Naive B cell (primary cell): ENCODE measurements at places on chromosomes 5 and 9. TPM values are rescaled to one million over a fixed set of nuclear protein-coding genes. Genes with fewer than 3 reads are reported as not detected.

DNA sequence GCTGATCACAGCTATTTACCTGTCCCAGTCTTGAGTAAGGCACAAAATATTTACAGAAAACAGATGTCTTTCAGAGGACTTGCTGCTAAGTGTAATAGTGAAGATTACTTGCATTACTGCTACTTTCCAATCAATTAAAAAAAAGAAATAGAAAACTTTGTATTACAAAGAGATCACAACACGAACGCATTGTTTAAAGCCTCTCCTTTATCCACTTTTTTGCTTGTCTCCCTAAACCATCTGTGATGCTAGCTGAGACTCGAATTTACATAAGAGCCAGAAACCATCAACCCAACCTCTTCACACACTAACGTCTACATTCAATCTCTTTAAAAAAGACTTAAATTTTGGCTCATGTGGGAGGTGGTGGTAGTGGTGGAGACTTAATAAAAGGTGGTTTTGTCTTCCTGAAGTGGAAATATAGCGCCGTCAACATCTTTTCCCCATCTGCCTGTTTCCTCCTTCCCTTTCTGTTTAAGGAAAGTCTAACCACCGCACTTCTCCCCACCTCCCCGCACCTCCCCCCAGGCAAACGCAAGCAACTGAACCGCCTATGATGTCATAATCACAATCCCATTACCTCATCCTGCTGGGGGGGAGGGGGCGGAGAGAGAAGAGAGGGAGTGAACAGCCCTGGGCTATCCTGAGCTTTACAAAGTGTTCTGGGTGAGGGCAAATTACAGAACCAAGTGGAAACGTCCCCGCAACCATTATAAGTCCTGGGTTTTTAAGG lies 948 bp upstream of the FAM53C start:
- no peak for DNase-seq

GRCh38 chr9:106945727-106946660 lies 83.0 kb downstream of the ZNF462 start:
- DNase-seq, result no peak

- no peak for DNase-seq
These were observed 6.3 kb downstream of the SLC25A51 start for GRCh38 chr9:37897665-37898064.

GRCh38 chr5:67548520-67549295 lies 352.1 kb upstream of the CD180 start:
- DNase-seq, result no peak

DNA sequence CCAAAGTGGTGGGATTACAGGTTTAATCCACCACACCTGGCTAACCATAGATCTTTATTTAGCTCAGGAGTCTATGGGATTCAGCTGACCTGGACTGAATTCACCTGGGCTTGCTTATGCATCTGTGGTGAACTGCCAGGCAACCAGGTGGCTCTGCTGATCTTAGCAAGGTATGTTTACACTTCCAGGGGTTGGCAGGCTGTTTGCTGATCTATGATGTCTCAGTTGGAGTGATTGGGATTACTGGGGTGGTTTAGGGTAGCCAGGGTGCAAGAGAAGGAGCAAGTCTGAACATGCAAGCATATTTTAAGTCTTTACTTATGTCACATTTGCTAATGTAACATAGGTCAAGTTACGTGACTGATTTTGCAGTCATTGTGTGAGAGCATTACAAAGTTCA lies 63.6 kb upstream of the JAK2 start:
- no peak for DNase-seq

DNA sequence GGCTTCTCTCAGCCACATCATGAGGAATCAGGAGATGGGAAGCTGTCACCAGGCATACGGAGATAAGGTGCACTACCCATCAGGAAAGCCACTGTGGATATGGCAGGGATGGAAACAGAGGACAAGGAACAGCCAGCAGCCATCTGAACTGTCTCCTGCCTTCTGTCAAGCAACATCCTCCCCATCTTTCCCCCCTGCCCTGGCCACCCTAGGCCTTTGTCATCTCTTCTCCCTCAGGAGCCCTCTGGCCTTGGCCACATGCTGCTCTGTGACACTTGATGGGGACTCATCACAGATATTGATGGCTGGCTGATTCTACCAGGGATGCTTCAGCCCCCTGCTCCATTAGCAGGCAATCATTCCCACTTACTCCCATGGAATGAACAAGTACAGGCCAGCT lies 21.1 kb upstream of the MEIKIN start:
- DNase-seq, result no peak

DNA sequence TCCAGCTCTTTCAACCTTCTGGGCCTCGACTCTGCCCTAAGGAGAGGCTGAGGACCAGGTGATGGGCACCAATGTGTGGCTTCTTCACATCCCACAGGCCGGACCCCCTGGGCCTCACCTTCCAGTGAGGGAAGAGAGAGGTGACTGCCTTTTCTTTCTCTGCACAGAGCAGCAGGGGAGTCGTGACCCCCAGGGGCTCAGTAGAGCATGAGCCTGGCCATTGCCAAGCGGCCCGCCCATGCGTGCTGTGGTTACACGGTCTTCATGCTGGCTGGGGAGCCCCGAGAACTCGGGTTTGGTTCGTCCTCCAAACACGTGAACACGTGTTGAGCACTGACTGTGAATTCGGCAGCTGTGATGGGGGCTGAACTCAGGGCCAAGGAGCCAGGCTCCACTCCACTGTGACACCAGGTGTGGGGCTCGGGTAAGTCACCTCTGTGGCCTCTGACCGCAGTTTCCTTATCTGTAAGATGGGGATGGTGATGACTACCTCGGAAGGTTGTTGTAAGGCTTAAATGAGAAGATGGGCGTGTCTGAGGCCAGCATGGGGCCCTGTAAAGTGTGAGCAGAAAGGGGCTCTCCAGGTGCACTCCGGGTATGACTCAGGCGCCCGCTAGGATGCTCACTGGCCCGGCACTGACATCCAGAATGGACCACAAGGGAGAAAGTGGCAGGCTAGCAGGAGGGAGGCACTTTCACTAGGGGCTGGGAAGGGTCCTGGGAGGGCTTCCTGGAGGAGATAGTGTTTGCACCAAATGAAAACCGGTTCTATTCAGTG lies 13.4 kb upstream of the GRHPR start:
- DNase-seq, result peak; percentile 97

- DNase-seq, result no peak
These were observed 54.6 kb downstream of the SUB1 start for GRCh38 chr5:32639943-32640342.

DNA sequence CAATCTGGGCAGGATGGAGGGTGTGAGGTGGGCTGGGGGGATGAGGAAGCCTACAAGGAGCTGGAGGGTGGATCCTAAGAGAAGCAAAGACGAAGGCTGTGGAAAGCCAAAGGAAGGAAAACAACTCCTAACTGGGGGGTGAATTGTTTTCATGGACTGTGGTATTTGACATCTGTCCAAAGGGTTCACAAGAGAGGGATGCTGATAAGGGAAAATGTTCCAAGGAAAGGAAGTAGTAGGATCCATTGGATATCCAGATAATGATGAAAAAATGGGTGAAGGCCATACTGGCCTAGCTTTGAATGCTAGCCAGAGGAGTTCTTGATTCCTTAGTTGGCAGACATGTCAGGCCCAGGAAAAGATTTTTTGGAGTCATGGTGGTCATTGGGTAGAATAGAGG lies 51.8 kb upstream of the FOXI1 start:
- DNase-seq, result no peak

DNA sequence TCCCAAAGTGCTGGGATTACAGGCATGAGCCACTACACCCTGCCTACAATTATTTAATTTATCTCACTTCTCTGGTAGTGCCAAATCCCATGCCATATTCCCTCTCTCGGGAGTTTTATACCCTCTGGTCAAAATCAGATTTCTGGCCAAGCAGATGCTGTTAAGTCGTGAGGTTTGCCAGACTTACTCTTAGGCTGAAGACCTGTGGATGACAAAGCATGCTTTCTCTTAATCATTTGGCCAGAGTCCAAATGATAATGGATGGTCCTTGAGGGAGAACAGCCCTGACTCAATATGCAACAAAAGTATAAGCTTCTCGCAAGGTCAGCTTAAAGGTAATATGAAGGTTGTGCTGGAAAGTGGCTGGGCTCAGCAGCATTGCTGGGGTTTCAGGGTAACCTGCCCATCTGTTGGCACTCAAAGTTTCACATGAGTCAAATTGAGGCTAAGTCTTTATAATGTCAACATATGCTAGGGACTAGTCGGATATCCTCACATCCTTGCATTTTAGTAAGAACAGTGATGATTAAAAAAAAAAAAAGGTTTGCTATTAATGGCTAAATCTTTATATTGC lies 280.1 kb downstream of the KIF4B start:
- DNase-seq, result no peak

DNA sequence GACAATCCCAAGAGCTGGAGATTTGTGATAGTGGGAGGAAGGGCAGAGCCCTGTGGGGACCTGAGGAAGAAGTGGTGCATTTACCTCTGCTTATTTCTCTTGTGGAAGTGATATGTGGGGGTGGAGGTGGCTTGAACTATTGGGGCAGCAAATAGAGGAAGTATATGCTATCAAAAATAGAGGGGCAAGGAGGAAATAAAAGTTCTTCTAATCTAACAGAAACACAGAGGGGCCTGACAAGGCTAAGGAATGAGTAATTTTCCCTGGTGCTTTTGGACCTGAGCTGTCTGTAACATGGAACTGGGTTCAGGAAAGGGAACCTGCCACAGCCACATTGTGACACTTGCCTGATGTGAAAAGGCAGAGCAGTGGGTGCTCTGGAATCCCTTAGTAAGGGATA lies 378.6 kb upstream of the KLF4 start:
- DNase-seq, result peak; percentile 63

DNA sequence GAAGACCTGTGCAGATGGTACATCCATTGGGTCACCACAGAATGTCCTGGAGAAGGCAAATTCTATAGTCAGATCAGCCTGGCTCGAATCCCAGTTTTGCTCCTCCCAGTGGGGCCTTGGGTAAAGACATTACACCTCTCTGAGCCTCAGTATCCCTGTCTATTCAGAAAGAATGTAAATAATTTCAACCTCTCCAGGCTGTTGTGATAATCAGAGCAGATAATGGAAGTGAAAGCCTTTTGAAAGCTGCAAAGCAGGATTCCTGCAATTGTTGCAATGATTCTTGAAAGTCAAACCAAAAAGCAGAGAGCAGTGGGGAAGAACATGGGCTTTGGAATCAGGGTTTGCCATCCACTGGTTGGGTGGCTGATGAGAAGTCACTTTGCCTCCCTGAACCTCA lies 63.2 kb downstream of the LHX2 start:
- no peak for DNase-seq

DNA sequence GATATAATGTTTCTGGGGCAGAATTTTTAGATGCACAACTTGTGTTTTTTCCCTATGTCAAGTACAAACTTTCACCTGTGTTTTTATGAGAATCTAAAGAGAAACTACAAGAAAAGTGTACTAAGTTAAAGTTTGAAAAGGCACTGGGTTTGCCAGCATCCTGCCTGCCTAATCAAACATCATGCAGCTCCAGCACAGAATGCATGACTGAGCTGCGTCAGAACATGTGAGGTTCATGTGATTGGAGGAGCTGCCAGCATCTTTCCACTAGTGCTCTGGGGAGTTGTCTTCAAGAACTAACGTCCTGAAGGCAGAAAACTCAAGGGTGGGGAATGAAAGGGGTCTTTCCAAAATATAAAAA lies 46.1 kb upstream of the RIC1 start:
- peak; percentile 66 for DNase-seq

DNA sequence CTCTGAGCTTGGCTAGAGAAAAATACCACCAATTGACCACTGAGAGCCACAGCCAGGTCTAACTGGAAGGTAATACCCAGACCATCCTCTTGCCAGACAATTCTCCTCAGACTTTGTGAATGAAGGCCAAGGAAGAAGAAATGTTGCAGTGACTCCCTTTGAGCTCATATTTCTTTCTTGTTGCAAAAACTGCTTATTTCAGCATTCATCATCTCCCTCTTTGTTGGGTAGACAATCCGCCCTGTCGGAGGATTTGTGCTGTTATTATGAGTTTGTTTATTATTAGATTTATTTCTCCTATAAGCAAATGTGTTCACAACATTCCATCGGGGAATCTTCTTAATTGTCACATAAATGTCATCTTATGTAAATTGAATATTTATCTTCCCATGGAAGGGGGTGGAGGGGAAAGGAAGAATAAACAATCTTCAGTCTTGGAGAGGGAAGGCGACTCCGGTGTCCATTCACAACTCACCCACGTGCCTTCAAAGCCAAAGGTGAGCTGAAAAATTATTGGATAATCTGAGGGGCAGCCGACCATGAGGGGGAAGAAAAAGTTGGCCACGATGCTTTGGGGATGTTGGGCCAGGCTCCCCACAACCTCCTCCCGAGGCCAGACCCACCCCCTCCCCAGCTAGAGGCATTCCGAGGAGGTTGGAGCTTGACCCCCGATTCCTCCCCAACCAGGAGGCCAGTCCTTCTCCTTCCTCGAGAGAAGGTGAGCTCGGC lies 1.8 kb upstream of the JADE2 start:
- DNase-seq, result no peak

DNA sequence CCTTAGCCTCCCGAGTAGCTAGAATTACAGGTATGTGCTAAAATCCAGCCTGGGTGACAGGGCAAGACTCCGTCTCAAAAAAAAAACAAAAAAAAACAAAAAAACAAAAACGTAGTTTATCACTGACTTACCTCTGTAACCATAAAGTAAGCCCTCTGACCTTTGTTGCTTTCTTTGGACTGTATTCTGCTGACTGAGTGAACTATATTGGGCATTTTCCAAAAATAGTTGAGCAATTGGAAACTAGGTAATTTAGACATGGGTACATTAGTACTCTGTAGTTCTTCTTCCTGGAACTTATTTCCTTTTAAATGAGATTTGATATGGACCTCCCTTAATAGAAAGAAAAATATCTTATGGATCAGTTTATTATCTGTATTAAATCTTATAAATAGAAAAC lies 66.6 kb downstream of the ANKHD1 start:
- DNase-seq, result no peak

The NUTM2F gene
- polyA plus RNA-seq, result not detected

The LHX6 gene
- not detected for polyA plus RNA-seq

The SHISAL2B gene
- polyA plus RNA-seq, result not detected

The PCDHGB6 gene
- polyA plus RNA-seq, result not detected

The GADD45G gene
- polyA plus RNA-seq, result 3.1 TPM

The LCNL1 gene
- polyA plus RNA-seq, result not detected

The ANKRD20A1 gene
- polyA plus RNA-seq, result not detected

The ADAMTS19 gene
- polyA plus RNA-seq, result not detected

The ANGPTL2 gene
- not detected for polyA plus RNA-seq

The NEUROG1 gene
- polyA plus RNA-seq, result not detected
